ENCODE measurements at places on chromosomes 1 and 21. TPM values are rescaled to one million over a fixed set of nuclear protein-coding genes. Genes with fewer than 3 reads are reported as not detected.

SORT1 gene
- 2.5 TPM for total RNA-seq

LMOD1 gene
- total RNA-seq, result not detected

ZNF683 gene
- total RNA-seq, result 0.69 TPM

DNA sequence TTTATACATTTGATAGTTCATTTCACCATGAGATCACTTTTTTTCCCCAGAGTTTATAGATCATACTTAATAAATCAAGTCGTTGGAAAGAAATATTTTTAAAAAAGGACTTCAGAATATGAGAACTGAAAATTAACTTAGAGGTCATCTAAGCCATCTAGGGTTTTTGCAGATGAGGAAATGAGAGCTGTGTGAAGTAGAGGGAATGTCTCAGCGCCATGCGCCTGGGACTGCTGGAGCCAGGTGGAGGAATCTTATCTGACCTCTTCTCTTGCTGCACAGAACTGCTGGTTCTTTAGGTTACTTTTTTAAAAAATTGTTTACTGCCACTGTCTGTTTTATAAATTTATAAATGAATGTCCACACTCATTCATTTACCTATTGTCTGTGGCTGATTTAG lies 11.5 kb downstream of the SH3BGR start:
- H3K27ac ChIP-seq, result no peak overlapping the region
- peaks cover 5% of the 10 kb centered on the region for H3K36me3 ChIP-seq
- no peak for DNase-seq
- no peak overlapping the region for H3K4me3 ChIP-seq
- H3K27me3 ChIP-seq, result no peaks in the 10 kb centered on the region

- H3K4me3 ChIP-seq, result no peak overlapping the region
- peaks cover 2% of the 10 kb centered on the region for H3K4me1 ChIP-seq
- H3K36me3 ChIP-seq, result peaks cover 16% of the 10 kb centered on the region
- peaks cover 1% of the 10 kb centered on the region for H3K27me3 ChIP-seq
- no peak for DNase-seq
- no peak overlapping the region for H3K27ac ChIP-seq
Observed at GRCh38 chr1:114702737-114703136, 7.4 kb upstream of the AMPD1 start.

DNA sequence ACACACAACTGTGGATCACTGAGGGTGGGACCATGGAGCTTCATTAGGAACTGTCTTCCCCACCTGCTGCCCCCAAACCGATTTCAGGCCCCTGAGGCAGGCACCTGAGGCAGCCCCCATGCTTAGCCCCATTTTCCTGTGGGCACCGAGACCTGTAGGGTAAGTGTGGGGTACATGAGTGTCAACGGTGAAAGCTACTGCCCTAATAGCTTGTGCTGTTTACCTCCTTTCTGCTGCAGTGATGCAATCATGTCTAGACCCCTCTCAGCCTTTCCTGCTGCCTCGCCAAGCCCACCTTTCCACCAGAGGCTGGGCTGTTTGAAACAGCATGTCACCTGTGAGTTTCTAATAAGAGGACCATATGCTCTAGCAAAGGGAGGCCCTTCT lies 53.0 kb downstream of the NFASC start:
- no peaks in the 10 kb centered on the region for H3K27me3 ChIP-seq
- no peaks in the 10 kb centered on the region for H3K36me3 ChIP-seq
- no peak overlapping the region for H3K27ac ChIP-seq
- H3K4me1 ChIP-seq, result no peaks in the 10 kb centered on the region
